ENCODE measurements at places on chromosomes 7 and 10.

DNA sequence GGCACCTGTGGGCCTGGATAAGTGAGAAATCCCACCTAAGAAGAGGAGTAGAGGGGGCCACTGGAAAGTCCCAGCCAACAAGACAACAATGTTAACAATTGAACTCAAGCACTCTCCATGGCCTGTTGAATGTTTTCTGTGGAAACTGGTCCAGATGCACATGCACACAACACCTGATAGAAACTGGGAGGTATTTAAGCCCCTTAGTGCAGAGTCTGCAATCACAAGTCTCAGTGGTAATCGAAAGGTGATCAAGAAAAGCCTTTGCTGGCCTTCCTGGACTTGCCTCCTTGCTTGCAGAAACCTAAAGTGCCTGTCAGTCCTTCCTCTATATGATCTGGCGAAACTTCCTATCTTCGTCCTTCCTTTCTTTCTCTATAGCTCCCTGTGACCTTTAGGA lies 30.6 kb upstream of the HNRNPH3 start:
- DNase-seq, result no peak

DNA sequence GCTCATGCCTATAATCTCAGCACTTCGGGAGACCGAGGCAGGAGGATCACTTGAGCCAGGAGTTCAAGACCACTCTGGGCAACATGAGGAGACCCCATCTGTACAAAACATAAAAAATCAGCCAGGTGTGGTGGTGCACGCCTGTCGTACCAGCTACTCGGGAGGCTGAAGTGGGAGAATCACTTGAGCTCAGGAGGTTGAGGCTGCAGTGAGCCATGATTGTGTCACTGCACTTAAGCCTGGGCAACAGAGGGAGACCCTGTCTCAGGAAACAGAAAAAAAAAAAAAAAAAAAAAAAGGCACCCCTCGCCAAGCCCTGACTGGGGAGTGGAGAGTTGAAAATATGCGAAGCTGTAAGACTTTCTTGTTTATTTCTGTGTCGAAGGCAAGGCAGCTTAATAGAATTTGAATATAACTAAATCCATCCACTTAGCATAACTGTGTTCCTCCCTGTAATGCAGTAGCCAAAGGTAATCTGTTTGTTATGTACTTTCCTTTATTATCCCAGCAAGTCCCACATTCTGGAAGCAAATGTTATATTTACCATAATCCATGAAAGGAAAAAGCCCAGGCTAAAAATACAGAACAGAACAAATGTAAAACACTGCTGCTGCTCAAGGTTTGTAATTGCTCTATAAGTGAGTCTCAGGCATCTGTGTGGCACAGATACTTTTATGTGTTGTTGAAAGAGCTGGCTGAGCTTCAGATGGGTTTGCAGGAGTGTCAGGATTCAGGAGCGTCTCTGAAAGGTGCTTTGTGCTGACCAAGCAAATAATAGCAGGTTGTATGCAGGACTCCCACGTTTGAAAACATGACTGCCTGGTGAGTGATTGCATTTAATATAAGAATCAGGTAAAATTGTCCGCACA lies 127.2 kb downstream of the CELF2 start:
- peak; percentile 14 for DNase-seq

DNA sequence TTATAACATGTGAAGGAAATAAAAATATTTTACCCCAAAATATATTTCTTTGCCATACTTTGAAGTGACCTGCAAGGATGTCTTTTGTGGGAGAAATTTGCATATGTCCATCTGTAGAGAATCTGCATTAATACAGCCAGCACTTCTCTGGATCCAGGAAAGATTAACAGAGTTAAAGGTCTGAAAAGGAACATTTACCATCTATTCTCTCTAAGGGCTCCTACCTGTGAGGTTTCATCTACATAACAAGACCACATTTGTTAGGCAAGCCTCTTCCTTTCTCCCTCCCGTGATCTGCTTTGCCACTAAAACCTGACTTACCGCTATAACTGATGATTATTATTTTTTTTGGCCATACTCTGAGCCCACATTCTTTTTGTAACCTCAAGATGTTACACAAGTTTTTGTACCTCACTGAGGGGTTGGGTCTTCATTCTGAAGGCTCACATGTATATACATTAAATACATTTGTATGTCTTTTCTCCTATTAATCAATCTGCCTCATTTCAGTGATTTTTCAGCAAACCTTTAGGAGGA lies 129.4 kb downstream of the AKR1D1 start:
- DNase-seq, result no peak

DNA sequence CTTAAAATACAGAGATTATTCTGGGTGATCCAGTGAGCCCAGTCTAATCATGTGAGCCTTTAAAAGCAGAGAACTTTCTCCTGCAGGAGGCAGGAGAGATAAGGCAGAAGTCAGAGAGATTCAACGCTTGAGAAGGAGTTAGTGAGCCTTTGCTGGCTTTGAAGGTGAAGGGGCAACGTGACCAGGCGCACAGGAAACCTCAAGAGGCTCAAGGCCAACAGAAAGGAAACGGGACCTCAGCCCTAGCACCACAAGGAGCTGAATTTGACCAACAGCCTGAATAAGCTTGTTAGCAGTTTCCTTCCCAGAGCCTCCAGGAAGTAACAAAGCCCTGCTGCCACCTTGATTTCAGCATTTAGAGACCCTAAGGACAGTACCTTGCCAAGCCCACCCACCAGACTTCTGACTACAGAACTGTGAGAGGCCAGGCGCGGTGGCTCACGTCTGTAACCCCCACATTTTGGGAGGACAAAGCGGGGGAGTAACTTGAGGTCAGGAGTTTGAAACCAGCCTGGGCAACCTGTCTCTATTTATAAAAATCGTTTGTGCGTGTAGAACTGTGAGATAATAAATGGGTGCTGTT lies 87.3 kb upstream of the KAT6B start:
- DNase-seq, result no peak

- DNase-seq, result no peak
Measured at GRCh38 chr10:12107781-12108180, 21.7 kb upstream of the SEC61A2 start.

GRCh38 chr7:108368466-108368865 lies 87.8 kb downstream of the NRCAM start:
- DNase-seq, result no peak

Measured in neural progenitor cell (in vitro differentiated cells).